ENCODE measurements at places on chromosomes 12 and 14.
A peak's percentile ranks its signal among the peaks of the same experiment; 100 is the strongest.

DNA sequence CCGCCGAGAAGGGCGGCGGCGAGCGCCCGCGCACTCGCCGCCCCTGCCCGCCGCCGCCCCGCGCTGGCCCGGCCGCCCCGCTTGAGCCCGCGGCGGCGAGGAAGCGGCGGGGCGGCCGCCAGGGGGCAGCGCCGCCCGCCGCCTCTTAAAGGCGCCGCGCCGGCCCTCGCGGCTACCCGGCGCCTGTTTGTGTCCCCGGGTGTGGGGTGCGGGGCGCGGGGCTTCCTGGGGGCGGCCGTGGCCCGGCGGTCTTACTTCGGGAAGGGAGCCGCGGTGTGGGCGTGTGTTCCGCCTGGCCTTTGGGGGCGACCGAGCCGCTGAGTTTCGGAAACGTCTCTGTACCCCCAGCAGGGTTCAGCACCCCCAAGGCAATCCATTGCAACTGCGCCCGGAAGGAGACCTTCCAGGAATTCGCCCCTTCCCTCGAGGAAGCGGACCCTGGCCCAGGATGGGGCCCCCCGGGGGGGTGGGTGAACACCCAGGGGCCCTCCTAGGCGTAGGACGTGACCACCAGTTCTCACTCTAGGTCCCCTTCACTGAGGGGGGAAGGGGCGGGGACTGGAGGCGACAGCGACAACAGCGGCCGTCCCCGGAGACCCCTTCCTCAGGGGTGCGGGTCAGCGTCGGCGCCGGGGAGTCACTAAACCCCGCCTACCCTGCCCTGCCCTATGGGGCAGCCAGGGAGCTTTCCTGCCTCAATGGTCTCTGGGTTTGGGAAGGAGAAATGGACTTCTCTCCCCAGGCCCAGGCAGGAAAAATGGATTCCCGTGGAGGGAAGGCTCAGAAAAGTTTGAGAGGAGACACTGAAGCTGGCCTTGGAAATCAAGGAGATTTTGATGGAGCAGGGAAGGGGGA, at the start of gene ITPK1:
TSS of gene ITPK1 (minus strand) at position 105 of the 855 bp plus-strand sequence. CDS start 762 bp downstream, outside the sequence.
- peak; percentile 69 for DNase-seq

DNA sequence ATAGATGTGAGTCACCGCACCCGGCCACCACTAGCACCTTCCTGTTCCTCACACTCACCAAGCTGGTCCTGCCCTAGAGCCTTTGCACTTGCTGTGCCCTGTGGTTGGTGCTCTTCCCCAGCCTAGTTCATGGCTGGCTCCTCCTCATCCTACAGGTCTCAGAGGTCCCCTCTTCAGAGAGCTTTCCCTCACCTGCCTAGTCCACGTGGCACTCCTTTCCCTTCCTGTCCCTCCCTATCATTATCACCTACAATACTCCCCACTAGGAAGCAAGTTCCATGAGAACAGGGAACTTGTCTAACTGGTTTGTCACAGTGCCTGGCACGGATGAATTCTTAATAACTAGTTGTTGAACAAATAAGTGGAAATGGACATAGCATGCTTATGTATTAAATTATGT, 24.0 kb upstream of the TMED10 start:
- DNase-seq = peak; percentile 81

- DNase-seq = no peak
Observed at GRCh38 chr12:106301241-106301610, 1.3 kb upstream of the TCP11L2 start.

DNA sequence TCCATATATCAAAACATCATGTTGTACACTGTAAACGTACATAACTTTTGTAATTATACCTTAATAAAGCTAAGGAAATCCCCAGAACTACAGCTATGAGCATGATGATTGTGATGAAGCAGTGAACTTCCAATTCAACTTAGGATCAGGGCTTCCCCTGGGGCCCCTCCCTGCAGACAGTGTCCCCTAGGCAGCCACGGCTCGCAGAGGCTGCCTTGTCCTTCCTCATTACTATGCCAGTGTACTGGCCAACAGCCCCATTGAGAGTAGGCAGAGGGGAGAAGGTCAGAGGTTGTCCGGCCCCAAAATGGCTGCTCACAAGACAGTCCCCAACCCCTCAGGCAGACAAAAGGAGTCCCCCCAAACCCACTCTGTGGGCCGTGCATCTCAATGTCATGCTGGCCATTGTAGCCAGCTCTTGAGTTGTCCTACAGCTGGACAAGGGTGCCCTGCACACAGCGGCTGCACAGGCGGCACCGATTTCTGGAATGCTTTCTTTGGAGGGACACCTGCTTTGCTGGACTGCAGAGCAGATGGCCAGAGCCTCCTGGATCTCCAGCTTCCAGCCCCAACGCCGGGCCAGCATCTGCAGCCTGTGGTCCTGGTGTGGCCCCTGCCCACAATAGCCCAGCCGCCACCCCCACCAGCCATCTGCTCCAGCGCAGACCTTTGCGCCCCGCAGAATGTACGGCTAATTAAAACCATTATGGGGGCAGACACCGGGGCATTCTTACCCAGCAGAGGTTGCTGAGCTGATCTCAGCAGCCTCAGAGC, 46.1 kb downstream of the NIN start:
- DNase-seq = no peak

DNA sequence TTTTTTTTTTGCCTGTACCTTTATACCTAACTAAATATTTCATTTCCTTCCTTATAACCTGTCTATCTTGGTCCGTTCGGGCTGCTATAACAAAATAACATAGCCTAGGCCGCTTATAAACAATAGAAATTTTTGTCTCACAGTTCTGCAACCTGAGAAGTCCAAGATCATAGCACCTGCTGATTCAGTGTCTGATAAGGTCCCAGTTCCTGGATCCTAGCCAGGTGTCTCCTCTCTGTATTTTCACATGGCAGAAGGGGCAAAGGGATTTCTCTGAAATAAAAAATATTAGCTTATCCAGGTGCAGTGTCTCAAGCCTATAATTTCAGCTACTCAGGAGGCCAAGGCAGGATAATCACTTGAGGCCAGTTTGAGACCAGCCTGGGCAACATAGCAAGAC, 1046.6 kb upstream of the USP15 start:
- peak; percentile 59 for DNase-seq

GRCh38 chr12:67645601-67646000, 2.9 kb upstream of the DYRK2 start:
- DNase-seq = no peak

- DNase-seq = no peak
Observed at GRCh38 chr14:51926449-51926848, 62.9 kb upstream of the RTRAF start.

GRCh38 chr12:80116735-80117134, 17.4 kb downstream of the OTOGL start:
- DNase-seq = no peak

DNA sequence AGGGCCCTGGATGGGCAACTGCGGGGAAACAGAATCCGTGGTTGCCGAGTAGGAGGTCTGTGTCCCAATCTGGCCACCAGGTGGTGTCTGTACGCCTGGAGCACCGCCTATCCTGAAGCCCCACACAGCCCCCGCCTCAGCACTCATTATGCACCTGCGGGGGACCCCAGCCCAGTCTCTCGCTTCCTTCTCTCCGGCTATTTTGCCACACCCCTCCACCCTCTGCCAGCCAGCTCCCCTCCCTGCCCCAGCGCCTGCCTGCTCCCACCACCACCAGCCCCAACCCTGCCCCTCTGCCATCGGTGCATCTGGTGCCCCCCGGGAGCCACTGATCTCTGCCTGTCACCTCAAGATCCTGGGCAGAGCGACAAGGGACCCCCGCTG, 2.2 kb upstream of the NXPH4 start:
- DNase-seq = peak; percentile 78

DNA sequence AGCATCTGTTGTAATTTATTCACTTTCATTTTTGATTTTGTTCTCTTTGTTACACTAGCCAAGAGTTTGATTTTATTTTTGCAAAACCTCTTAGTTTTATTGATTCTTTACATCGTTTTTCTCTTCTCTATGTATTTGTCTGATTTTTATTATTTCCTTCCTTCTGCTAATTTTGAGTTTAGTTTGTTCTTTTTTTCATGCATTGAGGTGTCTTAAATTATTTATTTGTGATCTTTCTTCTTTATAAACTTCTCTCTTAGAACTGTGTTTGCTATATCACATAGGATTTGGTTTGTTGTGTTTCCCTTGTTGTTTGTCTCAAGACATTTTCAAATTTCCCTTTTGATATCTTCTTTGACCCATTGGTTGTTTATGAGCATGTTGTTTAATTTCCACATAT, 51.7 kb upstream of the NFKBIA start:
- no peak for DNase-seq

GRCh38 chr12:132356691-132357622, 27.6 kb upstream of the GALNT9 start:
- DNase-seq = no peak

GRCh38 chr12:4943938-4944284, 34.2 kb downstream of the KCNA1 start:
- no peak for DNase-seq

DNA sequence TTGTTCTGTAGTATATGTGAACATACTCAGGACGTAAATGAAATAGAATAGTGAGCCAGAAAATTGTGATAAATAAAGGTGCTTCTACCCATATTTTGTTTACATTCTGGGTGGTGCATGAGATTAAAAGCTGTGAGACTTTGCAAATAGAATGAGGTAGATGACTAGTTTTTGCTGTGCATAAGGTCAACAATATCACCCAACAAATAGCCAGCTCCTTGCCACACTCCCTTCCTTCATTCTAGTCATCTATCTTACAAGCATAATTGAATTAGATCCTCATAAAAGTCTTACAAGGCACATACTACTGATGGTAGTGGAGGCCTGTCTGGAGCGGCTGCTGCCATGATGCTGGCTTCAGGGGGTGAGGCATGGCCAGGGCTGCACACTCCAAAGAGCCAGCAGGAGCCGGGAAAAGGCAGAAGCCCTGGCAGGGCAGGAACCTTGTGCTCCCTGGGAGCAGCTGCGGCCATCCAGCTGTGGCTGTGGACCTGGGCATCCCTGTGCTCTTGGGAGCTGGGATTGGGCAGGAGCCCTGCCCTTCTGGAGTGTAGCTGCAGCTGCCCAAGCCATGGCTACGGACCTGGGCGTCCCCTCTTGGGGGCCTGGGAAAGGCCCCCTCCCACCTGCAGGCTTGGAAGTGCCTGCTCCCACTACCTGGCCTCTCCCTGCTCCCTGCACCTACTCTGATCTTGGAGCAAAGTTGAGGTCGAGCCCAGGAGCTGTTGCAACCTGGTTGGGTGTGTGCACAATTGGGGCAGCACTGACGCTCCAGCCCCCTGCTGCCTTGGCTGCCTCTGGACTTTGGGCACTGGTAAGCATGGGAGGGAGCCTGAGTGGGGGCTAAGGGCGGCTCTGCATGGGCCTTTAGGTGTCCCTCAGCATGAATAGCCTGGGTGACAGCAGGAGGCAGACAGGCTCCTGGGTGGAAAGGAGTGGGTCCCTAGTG, 112.8 kb downstream of the DACT1 start:
- no peak for DNase-seq

- DNase-seq = no peak
Observed at GRCh38 chr14:97198813-97199212, 401.6 kb downstream of the VRK1 start.

DNA sequence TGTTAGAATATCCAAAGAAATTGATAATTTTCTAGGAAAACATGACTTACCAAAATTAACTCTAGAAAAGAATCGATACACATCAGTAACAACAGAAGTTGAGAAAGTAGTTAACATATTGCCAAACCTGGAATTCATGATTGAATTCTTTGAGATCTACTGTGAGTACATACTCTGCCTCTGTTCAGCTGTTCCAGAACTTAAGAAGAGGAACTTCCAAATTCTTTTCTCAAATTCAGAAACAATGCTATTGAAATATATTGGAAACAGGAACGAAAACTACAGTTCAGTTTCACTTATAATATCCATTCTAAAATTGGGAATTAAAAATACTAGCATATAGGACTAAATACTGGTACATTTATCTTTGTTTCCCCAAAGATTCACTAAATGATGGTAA, 57.9 kb downstream of the MARK3 start:
- DNase-seq = no peak

DNA sequence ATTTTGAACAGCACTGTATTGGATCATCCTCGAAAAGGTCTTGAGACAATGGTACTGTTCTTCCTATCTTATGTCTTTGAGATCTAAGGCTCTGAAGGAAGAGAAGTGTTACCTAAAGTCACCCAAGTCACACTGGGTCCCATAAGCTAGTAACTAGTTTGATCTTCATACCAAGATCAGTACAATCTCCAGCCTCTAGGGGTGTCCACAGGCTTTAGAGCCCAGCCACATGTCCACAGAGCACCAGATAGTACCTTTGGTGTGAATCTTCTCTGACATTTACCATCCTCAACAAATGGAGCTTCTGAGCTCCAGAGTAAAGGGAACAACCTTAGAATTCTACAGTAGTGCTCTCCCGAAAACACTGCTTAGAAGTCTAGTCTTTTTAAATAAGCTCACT, 78.7 kb downstream of the KSR2 start:
- DNase-seq = no peak

- DNase-seq = no peak
Observed at GRCh38 chr12:114770323-114770722, 86.3 kb upstream of the TBX3 start.

DNA sequence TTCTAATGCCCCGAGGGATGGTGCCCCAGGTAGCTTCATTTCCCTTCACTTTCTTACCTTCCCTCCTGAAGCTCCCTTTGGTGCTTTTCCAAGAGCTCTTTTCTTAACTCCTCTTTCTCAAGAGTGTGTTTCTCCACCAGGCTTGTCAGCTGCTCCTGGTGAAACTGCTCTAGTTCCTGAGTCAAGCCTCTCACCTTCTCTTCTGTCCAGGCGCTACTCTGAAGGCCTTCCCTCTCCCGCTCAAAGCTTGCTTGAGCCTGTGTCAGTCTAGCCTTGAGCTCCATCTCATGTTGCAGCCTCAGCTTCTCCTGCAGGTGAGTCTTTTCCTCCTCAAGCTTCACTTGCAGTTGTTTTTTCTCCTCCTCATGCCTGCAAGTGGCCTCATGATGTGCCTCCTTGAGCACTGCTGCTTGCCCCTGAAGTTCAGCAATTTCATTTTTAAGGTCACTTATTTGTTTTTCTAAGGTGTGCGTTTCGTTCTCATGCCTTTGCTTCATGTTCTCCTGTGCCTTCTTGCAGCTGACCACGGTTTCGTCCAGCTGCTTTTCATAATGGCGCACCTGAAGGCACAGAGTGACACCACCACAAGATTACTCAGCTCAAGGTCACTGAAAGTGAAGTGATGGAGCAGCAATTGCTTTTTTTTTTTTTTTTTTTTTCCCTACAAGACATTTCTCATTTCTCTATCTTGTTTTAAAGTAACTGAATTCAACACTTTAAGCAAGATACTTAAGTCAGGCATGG, 71.0 kb downstream of the NIN start:
- DNase-seq = no peak

- DNase-seq = no peak
Observed at GRCh38 chr12:27951898-27952297, 20.6 kb downstream of the PTHLH start.

DNA sequence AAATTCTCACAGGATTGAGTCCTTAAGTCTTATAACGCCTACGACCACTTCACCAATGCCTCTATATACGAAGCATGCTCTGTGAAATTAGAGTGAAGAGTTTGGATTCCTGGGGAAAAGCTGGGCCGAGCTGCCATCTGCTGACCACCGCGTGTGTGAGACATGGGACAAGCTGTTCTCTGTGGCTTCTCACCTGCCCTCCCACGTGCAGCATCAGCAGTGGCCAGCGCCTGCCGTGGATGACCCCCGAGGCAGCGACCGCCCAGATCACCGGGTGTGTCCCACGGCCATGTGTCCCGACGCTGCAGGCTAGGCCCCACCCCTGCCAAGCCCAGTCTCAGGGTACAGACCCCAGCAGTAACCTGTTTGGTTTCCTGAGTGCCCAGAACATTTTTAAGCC, 21.6 kb upstream of the GOLGA3 start:
- DNase-seq = no peak
